ENCODE measurements at places on chromosomes 5 and 9.

DNA sequence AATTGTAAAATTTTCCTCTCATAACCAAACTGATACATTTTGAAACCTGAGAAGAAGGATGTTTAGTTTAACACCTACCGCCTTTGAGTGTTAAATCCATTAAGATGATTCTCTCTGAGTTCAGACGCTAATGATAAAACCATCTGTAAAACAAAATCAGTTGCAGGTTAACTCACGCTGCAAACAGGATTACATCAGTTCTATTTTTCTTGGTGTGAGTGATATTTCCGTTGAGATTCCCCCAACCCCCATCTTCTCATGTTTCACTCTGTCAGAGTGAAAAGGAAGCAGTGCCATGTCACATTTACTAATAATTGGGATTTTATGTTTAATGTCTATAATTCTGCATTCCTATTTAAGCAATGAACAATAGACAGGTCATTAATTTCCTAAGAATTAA lies 146.5 kb downstream of the FANCC start:
- no peak overlapping the region for H3K4me3 ChIP-seq
- H3K36me3 ChIP-seq: no peaks in the 10 kb centered on the region
- DNase-seq: peak; percentile 46
- H3K4me1 ChIP-seq: peaks cover 11% of the 10 kb centered on the region
- H3K27ac ChIP-seq: no peak overlapping the region

DNA sequence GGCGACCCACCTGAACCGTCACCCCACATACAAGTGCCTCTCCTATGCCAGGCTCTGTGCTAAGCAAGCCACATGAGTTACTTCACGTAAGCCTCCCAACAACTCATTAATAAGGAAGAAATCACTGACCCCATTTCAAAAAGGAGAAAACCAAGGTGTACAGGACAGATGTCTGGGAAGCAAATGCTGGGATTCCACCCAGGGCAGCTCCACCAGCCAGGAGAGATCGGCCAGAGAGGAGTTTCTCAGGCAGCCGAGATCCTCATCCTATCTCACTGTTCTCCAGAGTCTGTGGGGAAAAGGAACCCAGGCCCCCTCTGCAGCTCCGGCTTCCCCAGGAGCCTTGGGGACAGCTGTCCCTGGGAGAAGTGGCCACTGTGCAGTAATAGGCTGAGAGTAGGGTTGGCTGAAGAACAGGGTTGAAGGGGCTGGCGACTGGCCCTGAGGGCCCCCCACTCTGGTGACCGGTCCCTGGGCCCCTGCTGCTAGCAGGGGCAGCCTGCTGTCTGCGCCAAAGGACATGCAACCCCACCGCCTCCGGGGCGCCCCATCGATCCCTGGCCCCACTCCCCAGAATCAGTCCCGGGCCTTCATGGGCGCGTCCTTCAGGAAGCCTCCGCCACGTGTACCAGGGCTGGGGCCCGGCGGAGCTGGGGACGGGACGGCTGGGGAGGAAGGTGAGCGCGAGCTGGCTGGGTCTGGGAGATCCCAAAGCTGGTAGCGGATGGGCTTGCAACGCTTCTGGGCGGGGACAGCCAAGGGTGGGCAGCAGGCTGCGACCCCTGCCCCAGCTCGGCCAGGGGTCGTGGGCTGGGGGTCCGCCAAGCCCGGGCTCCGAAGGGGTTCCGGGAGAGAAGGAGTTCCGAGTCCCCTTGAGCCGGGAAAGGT lies 44.1 kb upstream of the STXBP1 start:
- peaks cover 48% of the 10 kb centered on the region for H3K4me1 ChIP-seq
- peak overlapping the region; percentile 99 for H3K4me3 ChIP-seq
- peaks cover 21% of the 10 kb centered on the region for H3K36me3 ChIP-seq
- DNase-seq: peak; percentile 72

- H3K27ac ChIP-seq: no peak overlapping the region
- no peak for DNase-seq
- H3K4me1 ChIP-seq: no peaks in the 10 kb centered on the region
- no peaks in the 10 kb centered on the region for H3K27me3 ChIP-seq
Observed at GRCh38 chr5:122600924-122601323, 174.0 kb upstream of the SNX2 start.

DNA sequence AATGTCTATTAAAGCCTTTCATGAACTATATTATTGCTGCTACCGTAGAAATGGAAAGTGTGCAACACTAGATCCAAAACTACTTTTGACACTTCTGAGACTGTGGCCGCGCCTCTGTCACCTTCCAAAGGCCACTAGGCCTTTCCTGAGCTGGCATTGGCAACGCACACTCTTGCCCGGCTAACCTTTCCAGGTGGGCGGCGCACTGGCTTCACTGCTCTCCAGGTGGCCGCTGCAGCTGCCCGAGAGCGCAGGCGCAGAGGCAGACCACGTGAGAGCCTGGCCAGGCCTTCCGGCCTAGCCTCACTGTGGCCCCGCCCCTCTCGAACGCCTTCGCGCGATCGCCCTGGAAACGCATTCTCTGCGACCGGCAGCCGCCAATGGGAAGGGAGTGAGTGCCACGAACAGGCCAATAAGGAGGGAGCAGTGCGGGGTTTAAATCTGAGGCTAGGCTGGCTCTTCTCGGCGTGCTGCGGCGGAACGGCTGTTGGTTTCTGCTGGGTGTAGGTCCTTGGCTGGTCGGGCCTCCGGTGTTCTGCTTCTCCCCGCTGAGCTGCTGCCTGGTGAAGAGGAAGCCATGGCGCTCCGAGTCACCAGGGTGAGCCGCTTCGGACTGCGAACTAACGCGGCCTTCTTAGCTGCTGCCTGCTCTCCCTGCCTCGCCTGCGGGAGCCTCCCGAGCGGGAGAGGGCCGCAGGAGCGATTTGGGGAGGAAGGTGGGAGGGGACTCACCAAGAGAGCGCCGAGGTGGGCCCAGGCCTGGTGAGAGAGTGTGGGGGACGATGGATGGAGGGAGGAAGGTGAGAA lies at the start of gene CCNB1:
Gene CCNB1 (plus strand): TSS at position 465 of the 807 bp plus-strand sequence. CDS start 113 bp downstream, at position 578.
- H3K27me3 ChIP-seq: no peaks in the 10 kb centered on the region
- H3K36me3 ChIP-seq: 0 out of 2 replicates have a peak, but pooled peaks cover 7% of the 10 kb centered on the region
- peak; percentile 100 for DNase-seq
- peak within 1 kb of the TSS; percentile 60 for H3K27ac ChIP-seq

- no peaks in the 10 kb centered on the region for H3K4me1 ChIP-seq
- no peak overlapping the region for H3K27ac ChIP-seq
- DNase-seq: no peak
- no peaks in the 10 kb centered on the region for H3K27me3 ChIP-seq
- no peaks in the 10 kb centered on the region for H3K36me3 ChIP-seq
Observed at GRCh38 chr5:1118231-1118698, 6.4 kb upstream of the SLC12A7 start.

- H3K27me3 ChIP-seq: no peaks in the 10 kb centered on the region
- H3K27ac ChIP-seq: no peak overlapping the region
- peaks cover 8% of the 10 kb centered on the region for H3K4me1 ChIP-seq
- no peak for DNase-seq
- H3K36me3 ChIP-seq: no peaks in the 10 kb centered on the region
Observed at GRCh38 chr5:40623480-40624420, 56.0 kb upstream of the PTGER4 start.

GRCh38 chr9:103245369-103245768 lies 250.2 kb downstream of the CYLC2 start:
- H3K36me3 ChIP-seq: no peaks in the 10 kb centered on the region
- H3K4me1 ChIP-seq: no peaks in the 10 kb centered on the region
- no peak overlapping the region for H3K4me3 ChIP-seq
- H3K27ac ChIP-seq: no peak overlapping the region
- H3K27me3 ChIP-seq: no peaks in the 10 kb centered on the region

- peaks cover 17% of the 10 kb centered on the region for H3K27me3 ChIP-seq
- H3K36me3 ChIP-seq: no peaks in the 10 kb centered on the region
- no peak overlapping the region for H3K27ac ChIP-seq
- no peaks in the 10 kb centered on the region for H3K4me1 ChIP-seq
- DNase-seq: no peak
Observed at GRCh38 chr9:34568774-34569173, 20.8 kb downstream of the CNTFR start.

DNA sequence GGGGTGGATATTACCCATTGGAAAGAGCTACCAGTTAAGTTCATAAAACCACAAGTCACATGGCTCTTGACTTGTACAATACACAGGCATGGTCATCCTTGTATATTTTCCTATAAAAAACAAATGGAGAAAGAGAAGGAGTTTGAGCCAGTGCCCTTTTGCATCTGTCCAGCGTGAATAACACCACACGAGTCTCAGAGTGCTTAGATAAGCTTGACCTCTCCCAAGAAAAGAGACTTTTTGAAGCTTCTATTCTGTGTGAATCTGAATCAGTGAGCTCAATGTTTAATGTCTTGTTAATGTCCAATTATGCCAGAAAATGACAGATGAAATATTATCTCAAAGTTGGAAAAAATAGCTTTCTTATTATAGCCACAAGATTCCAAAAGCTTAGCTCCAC lies 30.9 kb upstream of the LPAR1 start:
- H3K4me1 ChIP-seq: peaks cover 28% of the 10 kb centered on the region
- DNase-seq: no peak
- peak overlapping the region; percentile 83 for H3K27ac ChIP-seq
- H3K27me3 ChIP-seq: no peaks in the 10 kb centered on the region
- H3K36me3 ChIP-seq: no peaks in the 10 kb centered on the region

- H3K4me3 ChIP-seq: no peak overlapping the region
- no peaks in the 10 kb centered on the region for H3K4me1 ChIP-seq
- H3K27ac ChIP-seq: no peak overlapping the region
- no peaks in the 10 kb centered on the region for H3K27me3 ChIP-seq
- H3K36me3 ChIP-seq: no peaks in the 10 kb centered on the region
Observed at GRCh38 chr5:29247346-29248028, 1946.0 kb upstream of the CDH6 start.

Measured in GM23248 (cell line).